ENCODE measurements at places on chromosomes 7 and 10. TPM values are rescaled to one million over a fixed set of nuclear protein-coding genes. Genes with fewer than 3 reads are reported as not detected.

DNA sequence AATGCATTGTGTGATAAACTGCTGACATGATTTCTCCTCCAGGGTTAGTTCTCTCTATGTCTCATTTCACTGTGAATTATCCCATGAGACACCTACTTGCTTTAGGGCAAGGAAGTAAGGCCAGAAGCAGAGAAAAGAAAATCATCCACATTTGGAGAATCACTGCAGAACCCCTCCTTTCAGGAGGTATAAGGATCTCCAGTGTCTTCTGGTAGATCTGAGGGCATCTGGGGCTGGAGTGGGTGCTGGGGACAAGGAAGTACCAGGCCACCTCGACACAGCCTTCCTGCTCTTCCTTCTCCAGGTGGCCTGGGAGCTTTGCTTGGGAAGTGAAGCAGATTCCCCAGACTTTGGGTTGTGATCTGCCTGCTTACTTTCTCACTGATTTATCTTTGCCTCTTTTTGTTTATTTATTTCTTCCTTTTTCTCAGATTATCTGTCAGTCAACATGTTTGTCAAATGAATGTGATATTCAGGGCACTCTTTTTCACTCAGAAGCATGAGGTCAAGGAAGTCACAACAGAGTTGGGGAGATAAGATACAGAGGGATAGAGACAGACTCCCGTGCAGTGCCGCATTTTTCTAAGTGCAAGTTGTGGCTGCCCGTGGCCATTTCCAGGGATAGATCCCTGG lies 12.4 kb upstream of the CAMK2G start:
- DNase-seq: no peak

DNA sequence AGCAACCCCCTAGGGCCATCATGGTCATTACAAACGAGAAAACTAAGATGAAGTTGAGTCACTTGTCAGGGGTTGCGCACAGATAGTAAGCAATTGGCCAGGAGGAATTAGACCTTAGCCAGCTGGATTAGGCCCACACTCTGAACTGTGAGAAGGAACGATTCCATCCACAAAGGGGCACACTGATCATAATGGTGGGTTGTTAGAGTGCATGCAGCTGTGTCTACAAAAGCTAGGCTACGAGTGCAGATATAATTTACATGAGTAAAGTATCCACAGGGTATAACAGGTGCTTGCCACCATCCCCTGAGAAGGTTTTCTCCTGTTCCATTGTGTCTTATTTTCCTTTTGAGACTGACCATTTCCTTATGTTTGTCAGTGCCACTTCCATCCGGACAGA lies 16.6 kb upstream of the FAM170B start:
- no peak for DNase-seq

DNA sequence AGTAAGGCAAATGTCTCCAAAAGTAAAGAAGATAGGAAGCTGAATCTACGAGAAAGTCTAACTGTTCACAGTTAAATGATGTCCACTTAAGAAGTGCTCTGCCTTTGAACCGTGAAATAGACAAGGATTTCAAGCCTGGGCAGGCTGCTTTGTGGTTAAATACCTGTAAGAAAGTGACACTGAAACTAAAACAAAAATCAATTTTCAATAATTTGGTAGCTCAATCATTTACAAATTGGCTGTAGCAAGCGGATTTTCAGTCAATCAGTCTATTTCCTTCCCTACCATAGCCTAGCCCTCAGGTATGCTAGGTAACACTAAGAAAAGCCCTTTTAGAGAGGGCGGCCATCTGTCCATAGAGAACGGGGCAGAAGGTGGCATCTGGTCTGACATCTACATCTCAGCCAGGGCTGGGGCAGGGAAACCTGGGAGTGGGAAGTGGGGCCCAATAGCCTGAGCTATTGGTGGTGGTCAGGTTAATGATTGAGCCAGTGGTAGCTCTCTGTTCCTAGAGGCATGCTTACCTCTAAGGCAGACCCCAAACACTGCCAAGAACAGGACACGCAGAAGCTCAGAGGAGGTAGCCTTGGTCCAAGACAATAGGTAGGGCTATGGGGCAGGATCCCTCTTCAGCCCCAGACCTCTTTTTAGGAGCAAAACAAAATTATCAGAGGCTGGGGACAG lies 223.2 kb downstream of the CCSER2 start:
- DNase-seq: no peak

DNA sequence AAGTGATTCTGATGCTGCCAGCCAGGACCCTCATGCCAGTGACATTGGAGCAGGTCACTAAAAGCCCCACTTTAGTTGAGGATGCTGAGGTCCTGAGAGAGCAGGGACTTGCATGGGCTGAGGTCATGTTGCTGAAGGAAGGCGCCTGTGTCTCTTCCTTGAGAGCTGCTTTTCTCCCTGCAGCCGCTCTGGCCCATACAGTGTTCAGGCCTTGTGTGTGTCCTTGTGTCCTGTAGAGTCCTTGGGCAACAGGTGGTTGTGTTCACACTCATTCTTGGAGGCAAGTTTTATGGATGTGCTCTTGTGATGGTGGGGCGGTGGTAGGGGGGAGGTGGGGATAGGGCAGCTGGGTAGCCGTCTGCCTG lies 33.3 kb downstream of the TSPAN14 start:
- no peak for DNase-seq

DNA sequence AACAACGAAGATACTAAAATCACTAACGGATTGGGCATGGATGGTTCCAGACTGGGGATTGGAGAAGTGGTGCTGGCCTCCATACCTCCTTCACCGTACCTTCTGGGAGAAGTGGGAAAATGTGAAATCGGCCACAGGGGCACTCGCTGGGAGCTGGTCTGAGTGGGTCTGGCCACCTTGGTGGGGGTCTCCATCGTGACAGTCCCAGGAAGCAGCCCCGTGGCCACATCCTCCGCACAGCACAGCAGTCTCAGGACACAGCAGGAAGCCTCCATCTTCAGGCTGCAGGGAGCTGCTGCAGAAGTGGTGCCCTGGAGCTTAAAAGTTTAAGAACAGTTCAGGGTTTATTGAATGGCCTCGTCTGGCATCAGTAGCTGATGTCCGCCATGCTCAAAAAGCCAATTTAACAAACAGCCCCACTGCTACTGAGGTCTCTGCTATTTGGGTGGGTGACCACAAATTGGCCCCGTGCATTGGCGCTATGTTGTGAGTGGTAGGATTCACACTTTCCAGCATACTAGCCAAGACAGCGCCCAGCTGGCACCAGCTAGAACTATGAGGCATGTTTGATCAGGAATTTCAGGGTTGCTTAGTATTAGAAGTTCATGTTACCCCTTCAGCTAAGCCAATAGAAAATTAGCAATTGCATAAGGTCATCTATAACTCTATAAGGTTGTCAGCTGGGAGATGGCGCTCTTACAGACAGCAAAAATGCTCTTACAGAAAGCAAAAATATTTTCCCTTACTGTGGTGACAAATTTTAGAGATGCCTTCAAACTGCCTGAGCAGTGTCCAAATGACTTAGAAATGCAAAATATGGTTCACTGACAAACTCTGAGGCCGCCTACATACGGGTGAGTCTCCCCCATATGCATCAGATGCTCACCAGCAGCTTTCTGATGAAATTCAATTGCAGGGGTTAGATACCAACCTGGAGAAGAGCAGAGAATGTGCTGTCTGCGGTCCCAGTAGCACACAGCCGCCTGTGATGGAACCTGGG lies 17.0 kb downstream of the PKD1L1 start:
- DNase-seq: no peak

- no peak for DNase-seq
Measured at GRCh38 chr7:126411032-126411820, 841.5 kb downstream of the GRM8 start.

GRCh38 chr7:132117181-132117580 lies 459.1 kb downstream of the PLXNA4 start:
- peak; percentile 11 for DNase-seq

The OR6B1 gene
- under 0.01 TPM for total RNA-seq

The GRID1 gene
- total RNA-seq: under 0.01 TPM

The BHLHA15 gene
- not detected for total RNA-seq
